ENCODE measurements at places on chromosomes 4 and X. TPM values are rescaled to one million over a fixed set of nuclear protein-coding genes. Genes with fewer than 3 reads are reported as not detected.
A peak's percentile ranks its signal among the peaks of the same experiment; 100 is the strongest.

DNA sequence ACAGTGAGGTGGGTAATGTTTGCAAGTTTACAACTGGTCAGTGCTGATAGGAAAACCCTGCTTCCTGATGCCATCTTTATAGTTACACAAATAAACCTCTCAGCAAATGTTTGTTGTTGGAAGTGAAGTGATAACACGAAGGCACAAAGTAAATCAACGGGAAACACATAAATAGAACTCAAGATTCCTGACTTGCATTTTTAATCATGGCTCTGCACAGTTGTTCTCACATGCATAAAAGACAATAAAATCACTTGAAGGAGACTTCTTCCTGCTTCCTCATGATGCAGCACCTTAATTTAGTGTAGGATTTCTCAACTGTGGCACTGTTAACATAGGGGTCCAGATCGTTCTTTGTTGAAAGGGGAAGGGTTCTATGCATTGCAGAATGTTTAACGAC is 907.7 kb downstream of the RAB28 start:
- H3K27ac ChIP-seq: no peak overlapping the region
- no peak for DNase-seq
- H3K4me3 ChIP-seq: no peak overlapping the region
- no peaks in the 10 kb centered on the region for H3K27me3 ChIP-seq
- no peaks in the 10 kb centered on the region for H3K4me1 ChIP-seq

Gene HERC5
- total RNA-seq: 18.4 TPM

GRCh38 chr4:154953691-154954090 is 172.6 kb downstream of the RBM46 start:
- no peak for DNase-seq
- no peaks in the 10 kb centered on the region for H3K4me1 ChIP-seq
- H3K27ac ChIP-seq: no peak overlapping the region
- H3K4me3 ChIP-seq: no peak overlapping the region
- H3K27me3 ChIP-seq: no peaks in the 10 kb centered on the region
- H3K36me3 ChIP-seq: no peaks in the 10 kb centered on the region

Gene GRIA2
- not detected for total RNA-seq

Gene MAGEA12
- total RNA-seq: not detected

- no peak for DNase-seq
- no peaks in the 10 kb centered on the region for H3K27me3 ChIP-seq
- no peaks in the 10 kb centered on the region for H3K4me1 ChIP-seq
These were observed 22.4 kb upstream of the ADH4 start for GRCh38 chr4:99166544-99166943.

Gene TCP11X2
- not detected for total RNA-seq

GRCh38 chrX:69136546-69137331 is 28.5 kb downstream of the PJA1 start:
- DNase-seq: no peak
- no peaks in the 10 kb centered on the region for H3K4me1 ChIP-seq
- no peaks in the 10 kb centered on the region for H3K36me3 ChIP-seq
- H3K27ac ChIP-seq: peak overlapping the region; percentile 77
- H3K4me3 ChIP-seq: peak overlapping the region; percentile 19

DNA sequence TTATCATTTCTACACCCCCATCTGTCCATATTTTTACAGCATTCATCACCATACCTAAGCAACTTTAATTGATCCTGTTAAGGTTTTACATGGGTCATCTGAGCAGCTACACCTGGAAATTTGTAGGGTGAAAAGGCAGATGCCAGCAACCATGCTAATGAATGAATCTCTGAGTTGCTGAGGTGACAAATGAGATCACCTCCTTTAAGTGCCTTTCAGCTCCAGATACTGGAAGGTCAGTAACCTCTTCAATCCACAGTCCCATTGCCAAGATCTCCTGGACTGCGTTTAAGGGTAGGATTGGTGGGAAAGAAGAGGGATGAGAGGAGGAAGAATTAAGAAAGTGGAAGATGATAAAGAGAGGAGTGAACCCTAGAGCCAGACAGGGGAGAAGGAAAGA is 8.5 kb upstream of the BMP3 start:
- peaks cover 4% of the 10 kb centered on the region for H3K4me1 ChIP-seq
- DNase-seq: no peak
- H3K27ac ChIP-seq: no peak overlapping the region

GRCh38 chrX:130626521-130626920 is 224.7 kb downstream of the RBMX2 start:
- no peaks in the 10 kb centered on the region for H3K27me3 ChIP-seq
- H3K4me3 ChIP-seq: no peak overlapping the region

GRCh38 chrX:41542135-41542534 is 95.0 kb downstream of the NYX start:
- H3K27ac ChIP-seq: no peak overlapping the region

All from upper lobe of right lung (tissue), 1 donor.